ENCODE measurements at places on chromosomes 4 and X. TPM values are rescaled to one million over a fixed set of nuclear protein-coding genes. Genes with fewer than 3 reads are reported as not detected.

The FGG gene
- not detected for total RNA-seq

The HADH gene
- 46.1 TPM for total RNA-seq

The TCEAL8 gene
- total RNA-seq: 59.4 TPM

The TRAM1L1 gene
- total RNA-seq: 0.68 TPM

The RHOXF2 gene
- not detected for total RNA-seq

The MAPK10 gene
- total RNA-seq: 44.7 TPM

The ESX1 gene
- not detected for total RNA-seq

DNA sequence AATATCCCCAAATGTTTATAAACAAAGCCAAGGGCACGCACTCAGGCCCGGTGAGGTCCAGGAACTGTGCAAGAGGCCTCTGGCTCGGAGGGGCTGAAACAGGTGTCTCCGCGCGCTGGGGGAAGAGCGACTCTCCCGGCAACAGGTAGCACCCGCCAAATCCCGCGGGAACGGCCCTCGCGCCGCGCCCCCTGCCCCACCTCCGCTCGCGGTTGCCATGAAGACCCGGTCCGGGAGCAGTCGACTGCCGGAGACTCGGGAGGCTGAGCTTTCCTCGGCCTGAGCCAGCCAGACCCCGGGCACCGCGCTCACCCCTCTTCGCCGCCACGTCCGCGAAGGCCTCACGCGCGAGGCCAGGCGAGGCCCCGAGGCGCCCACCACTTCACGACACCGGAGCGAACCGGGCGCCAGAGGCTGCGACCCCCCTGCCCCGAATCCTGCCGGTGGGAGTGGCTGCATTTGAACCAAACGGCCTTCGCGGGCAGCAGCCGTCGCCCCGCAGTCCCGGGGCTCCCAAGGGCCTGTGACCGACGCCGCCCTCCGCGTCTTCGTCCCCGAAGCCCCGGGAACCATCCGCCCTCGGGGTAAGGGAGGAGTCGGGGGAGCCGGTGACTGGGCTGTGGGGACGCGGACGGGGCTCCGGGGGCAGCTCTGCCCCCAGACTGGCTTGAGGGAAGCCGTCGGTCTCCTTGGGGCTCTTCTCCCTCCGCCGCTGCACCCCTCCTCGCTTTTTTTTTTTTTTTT is at the start of gene NSUN7:
Gene NSUN7 (plus strand): TSS at position 239 of the 744 bp plus-strand sequence. CDS start 739 bp downstream, outside the sequence.
- no peaks in the 10 kb centered on the region for H3K27me3 ChIP-seq
- DNase-seq: no peak
- peak within 1 kb of the TSS; percentile 91 for H3K4me3 ChIP-seq

- H3K4me1 ChIP-seq: no peaks in the 10 kb centered on the region
- no peak overlapping the region for H3K27ac ChIP-seq
- H3K27me3 ChIP-seq: no peaks in the 10 kb centered on the region
- no peak overlapping the region for H3K4me3 ChIP-seq
Measured at GRCh38 chrX:150926791-150927190, 28.3 kb upstream of the CD99L2 start.

- H3K4me1 ChIP-seq: no peaks in the 10 kb centered on the region
- no peaks in the 10 kb centered on the region for H3K27me3 ChIP-seq
- H3K36me3 ChIP-seq: no peaks in the 10 kb centered on the region
- no peak overlapping the region for H3K27ac ChIP-seq
Measured at GRCh38 chr4:151561551-151562256, 152.7 kb downstream of the FHIP1A start.

DNA sequence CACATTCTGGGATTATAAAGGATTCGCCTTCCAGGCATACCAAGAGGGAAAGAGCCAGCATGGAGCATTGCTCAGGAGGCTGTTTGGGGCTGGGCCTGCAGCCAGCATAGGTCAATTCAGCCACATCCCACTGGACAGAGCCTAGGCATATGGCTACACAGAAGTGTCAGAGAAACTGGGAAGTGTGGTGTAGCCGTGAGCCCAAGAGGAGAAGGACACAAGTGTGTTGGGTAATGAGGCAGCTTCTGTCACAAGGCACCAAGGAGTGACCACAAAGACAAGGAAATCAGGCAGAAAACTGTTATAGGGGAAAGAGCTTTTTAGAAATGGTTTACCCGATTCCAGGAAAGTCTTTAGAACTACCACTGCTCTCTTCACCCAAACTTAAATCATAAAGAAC is 178.6 kb upstream of the TBL1X start:
- H3K4me1 ChIP-seq: no peaks in the 10 kb centered on the region
- no peaks in the 10 kb centered on the region for H3K36me3 ChIP-seq
- H3K27me3 ChIP-seq: no peaks in the 10 kb centered on the region
- no peak overlapping the region for H3K4me3 ChIP-seq

DNA sequence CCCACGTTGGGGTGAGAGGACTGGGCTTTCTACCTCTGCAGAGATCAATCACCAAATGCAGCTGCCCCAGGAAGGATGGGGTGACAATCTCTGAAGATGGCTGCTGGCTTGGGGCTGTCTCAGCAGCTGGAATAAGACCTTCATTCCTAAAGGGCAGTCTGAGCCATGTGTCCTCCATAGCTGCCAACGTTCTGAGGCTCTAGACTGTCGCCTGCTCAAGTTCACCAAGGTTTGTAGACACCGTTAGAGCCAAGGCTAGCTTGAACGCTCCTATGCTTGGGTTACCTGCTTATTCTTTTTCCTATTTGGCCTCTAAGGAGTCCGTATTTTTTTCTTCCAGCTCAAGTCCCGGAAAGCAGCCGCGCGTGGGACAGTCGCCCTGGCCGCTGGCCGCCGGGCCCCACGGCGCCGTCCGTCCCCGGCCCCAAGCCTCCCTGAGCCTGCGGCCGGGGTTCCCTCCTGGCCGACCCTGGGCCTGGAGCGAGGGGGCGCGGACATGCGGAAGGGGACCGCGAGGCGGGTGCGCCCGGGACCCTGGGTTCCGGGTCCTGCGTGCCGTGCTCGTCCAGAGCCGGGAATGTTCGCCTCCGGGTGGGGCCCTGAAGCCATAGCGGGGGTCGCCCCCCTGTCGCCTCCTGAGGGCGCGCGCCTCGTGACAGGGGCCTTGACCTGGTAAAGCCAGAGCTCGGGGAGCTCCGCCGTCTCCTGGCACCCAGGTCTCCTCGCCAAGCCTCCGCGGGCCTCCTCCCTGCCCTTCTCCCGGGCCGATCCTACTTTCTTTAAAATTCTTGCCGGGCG is 23.3 kb downstream of the MRFAP1 start:
- peak overlapping the region; percentile 73 for H3K4me3 ChIP-seq
- no peaks in the 10 kb centered on the region for H3K27me3 ChIP-seq
- H3K27ac ChIP-seq: no peak overlapping the region
- H3K36me3 ChIP-seq: no peaks in the 10 kb centered on the region
- H3K4me1 ChIP-seq: peaks cover 27% of the 10 kb centered on the region

- no peak overlapping the region for H3K27ac ChIP-seq
- H3K4me3 ChIP-seq: no peak overlapping the region
- DNase-seq: no peak
- no peaks in the 10 kb centered on the region for H3K27me3 ChIP-seq
Measured at GRCh38 chr4:54566608-54567007, 91.1 kb upstream of the KIT start.

DNA sequence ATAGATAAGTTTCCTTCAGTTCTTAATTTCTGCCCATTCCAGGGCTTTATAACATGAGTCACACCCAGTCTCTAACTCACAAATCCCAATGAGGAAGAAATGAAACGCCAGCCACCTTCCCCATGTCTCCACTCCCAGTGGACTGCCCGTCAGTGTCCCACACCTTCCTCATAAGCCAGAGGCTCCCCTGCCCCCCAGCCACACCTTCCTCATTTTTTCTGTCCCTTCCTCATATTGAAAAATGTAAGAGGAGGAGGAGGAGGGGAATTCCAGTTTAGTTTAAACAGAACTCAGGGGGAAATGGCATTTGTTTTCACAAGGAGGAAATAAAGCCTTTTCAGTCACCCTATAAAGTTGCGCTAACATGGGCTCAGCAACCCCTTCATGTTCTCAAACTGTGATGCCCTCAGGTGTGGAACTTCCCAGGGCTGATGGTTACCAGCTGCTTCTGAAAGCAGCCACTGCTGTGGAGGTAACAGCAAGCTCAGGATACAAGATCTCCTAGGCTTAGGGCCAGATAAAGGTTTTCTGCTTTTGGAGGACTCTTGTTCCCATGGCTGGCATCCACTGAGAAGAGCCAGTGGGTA is 97.8 kb downstream of the PARM1 start:
- H3K4me1 ChIP-seq: no peaks in the 10 kb centered on the region
- no peak overlapping the region for H3K4me3 ChIP-seq
- no peaks in the 10 kb centered on the region for H3K36me3 ChIP-seq
- DNase-seq: no peak
- H3K27ac ChIP-seq: no peak overlapping the region

- no peaks in the 10 kb centered on the region for H3K27me3 ChIP-seq
- peak overlapping the region; percentile 13 for H3K4me3 ChIP-seq
- H3K36me3 ChIP-seq: no peaks in the 10 kb centered on the region
- no peak for DNase-seq
Measured at GRCh38 chrX:126836186-126836585, 16.7 kb downstream of the PRR32 start.

DNA sequence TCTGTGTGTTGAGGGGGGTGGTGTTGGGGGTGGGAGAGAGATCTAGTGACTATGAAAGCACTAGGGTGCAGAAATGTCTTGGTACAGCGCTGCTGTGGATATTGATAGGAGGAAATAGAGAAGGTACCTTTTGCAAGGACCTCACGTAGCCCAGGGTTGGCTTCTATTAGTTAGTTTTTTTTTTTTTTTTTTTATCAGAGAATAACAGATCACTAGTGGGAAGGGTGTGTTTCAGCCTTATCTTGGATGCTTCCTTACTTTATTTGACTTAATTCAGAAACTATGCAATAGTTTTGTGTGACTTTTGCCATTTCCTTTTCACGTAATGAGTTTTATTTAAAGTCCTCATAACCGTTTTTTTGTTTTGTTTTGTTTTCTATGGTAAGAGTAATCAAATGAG is 16.4 kb upstream of the PGRMC2 start:
- peaks cover 9% of the 10 kb centered on the region for H3K4me1 ChIP-seq
- DNase-seq: no peak
- H3K27me3 ChIP-seq: no peaks in the 10 kb centered on the region
- no peak overlapping the region for H3K4me3 ChIP-seq

- H3K27me3 ChIP-seq: no peaks in the 10 kb centered on the region
- no peak overlapping the region for H3K4me3 ChIP-seq
- H3K36me3 ChIP-seq: no peaks in the 10 kb centered on the region
- DNase-seq: no peak
- H3K4me1 ChIP-seq: no peaks in the 10 kb centered on the region
Measured at GRCh38 chr4:106494066-106494465, 125.5 kb upstream of the GIMD1 start.

DNA sequence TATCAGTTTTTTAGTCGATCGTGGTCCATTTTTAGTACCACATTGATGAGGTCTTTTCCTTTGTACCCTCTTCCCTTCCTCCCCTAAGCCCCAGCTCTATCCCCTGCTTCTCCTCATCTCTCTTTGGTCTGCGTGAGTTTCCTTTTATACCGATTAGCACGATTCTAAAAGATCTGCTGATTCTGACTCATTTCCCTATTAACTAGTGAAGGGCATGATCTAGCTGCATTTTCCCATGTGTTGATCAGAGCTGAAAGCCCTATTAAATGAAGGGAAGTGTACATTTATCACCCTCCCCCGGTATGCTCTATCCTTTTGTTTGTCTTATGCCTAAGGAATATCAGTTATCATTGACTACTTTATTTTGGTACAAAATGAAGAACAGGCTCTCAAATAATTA is 181.7 kb upstream of the NPY2R start:
- H3K27me3 ChIP-seq: no peaks in the 10 kb centered on the region
- DNase-seq: no peak
- no peak overlapping the region for H3K27ac ChIP-seq
- H3K4me3 ChIP-seq: no peak overlapping the region

DNA sequence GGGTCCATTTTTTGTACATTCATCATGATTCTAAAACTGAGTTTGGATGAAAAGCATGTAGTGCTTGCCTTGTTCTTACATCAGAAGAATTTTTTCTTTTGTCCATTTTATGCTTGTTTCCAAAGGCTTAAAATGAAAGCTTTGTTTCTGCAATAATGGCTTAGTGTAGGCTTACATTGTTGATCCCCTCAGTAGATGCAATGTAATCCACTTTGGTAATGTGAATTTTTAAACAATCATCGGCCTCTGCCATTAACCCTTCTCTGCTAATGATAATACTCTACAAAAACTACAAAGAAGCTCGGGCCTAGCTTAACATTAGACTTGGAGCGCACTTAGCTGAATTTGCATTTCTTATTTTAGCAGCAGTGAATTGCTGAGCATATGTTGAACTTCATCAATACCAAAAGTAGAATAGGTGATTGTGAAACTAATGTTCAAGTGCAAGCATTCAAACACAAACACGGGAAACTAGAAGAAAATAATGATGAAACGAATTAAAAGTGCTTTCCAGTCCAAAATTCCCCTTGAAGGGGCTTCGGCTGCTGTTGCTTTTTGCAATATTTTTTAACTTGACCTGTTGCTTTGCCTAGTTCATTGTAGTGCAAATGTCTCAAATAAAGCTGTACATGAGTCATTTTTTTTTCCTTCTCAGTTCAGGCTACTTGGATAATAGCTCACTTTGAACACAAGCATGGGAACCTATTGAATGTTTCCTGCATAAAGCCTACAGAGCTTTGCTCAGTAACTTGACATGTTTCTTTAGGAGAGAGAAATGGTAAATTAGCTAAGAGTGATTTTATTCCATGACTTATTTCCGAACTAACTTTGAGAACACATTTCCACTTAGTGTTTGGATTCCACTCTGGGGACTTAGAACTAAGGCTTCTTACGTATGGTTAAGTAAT is 66.5 kb downstream of the SLIT2 start:
- H3K4me3 ChIP-seq: no peak overlapping the region
- H3K27me3 ChIP-seq: no peaks in the 10 kb centered on the region
- DNase-seq: no peak
- no peaks in the 10 kb centered on the region for H3K36me3 ChIP-seq

GRCh38 chr4:96375367-96375766 is 535.5 kb downstream of the PDHA2 start:
- no peaks in the 10 kb centered on the region for H3K36me3 ChIP-seq
- DNase-seq: no peak
- no peak overlapping the region for H3K4me3 ChIP-seq
- H3K4me1 ChIP-seq: no peaks in the 10 kb centered on the region

GRCh38 chrX:14712096-14712495 is 160.8 kb downstream of the FANCB start:
- H3K36me3 ChIP-seq: no peaks in the 10 kb centered on the region
- DNase-seq: no peak
- H3K27ac ChIP-seq: no peak overlapping the region
- no peaks in the 10 kb centered on the region for H3K4me1 ChIP-seq
- H3K27me3 ChIP-seq: no peaks in the 10 kb centered on the region

- no peaks in the 10 kb centered on the region for H3K4me1 ChIP-seq
- H3K36me3 ChIP-seq: no peaks in the 10 kb centered on the region
- H3K27me3 ChIP-seq: no peaks in the 10 kb centered on the region
- H3K4me3 ChIP-seq: no peak overlapping the region
- no peak overlapping the region for H3K27ac ChIP-seq
- DNase-seq: no peak
Measured at GRCh38 chrX:112814496-112814895, 26.1 kb downstream of the AMOT start.

GRCh38 chrX:118588715-118589114 is 93.1 kb downstream of the DOCK11 start:
- DNase-seq: no peak
- no peak overlapping the region for H3K27ac ChIP-seq
- peaks cover 12% of the 10 kb centered on the region for H3K36me3 ChIP-seq
- no peaks in the 10 kb centered on the region for H3K27me3 ChIP-seq
